AG04449 (cell line): ENCODE measurements at places on chromosomes 12 and 14.

DNA sequence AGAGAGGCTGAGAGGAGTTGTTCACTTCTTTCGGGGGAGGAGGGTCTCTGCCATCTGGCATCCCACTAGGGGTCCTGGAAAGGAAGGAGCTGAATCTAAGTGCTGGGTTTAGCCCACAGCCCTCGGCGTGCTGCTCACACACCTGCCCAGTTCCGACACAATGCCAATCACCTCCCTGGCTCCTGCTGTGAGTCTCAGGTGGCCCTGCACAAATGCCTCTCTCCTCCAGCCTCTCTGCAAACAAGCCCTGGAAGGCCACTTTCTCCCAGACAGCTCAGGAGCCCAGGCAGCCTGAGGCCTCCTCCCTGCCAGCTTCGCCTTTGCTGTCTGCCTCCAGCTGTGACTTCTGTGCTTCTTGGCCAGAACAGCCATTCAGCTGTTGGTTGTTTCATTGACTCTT lies 51.2 kb downstream of the SMIM41 start:
- no peak for DNase-seq

DNA sequence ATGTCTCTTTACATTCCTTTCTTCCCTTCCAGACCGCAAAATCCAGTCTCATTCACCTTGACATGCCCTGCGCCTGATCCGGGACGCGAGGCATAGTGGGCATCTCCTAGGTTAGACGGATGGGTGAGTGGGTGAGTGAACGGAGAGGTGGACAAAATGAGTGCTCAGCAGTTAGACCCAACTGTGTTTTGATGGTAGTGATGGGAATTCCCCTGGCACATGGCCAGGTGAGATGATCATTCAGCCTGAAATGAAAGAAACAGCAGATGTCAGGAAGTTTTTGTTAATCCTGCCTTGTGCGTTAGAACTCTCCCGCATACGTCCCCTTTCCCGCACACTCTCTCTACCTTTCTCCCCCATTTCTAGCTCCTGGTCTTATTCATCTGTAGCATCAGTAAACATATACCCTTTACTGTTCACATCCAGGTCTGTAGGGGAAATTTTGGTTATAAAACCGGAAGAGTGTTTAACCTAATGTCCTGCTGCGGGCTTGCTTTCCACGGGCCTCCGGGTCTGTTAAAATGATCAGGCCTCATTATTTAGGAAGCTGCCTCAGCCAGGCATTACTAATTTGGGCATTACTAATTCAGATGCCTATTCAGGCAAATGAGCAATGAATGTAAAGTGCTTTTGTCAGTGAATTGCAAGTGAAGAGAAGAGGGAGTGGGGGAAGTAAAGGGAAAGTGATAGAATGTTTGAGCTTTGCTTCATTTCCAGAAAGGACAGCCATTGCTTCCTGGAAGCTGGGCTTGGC lies 172.8 kb downstream of the ETV6 start:
- no peak for DNase-seq

DNA sequence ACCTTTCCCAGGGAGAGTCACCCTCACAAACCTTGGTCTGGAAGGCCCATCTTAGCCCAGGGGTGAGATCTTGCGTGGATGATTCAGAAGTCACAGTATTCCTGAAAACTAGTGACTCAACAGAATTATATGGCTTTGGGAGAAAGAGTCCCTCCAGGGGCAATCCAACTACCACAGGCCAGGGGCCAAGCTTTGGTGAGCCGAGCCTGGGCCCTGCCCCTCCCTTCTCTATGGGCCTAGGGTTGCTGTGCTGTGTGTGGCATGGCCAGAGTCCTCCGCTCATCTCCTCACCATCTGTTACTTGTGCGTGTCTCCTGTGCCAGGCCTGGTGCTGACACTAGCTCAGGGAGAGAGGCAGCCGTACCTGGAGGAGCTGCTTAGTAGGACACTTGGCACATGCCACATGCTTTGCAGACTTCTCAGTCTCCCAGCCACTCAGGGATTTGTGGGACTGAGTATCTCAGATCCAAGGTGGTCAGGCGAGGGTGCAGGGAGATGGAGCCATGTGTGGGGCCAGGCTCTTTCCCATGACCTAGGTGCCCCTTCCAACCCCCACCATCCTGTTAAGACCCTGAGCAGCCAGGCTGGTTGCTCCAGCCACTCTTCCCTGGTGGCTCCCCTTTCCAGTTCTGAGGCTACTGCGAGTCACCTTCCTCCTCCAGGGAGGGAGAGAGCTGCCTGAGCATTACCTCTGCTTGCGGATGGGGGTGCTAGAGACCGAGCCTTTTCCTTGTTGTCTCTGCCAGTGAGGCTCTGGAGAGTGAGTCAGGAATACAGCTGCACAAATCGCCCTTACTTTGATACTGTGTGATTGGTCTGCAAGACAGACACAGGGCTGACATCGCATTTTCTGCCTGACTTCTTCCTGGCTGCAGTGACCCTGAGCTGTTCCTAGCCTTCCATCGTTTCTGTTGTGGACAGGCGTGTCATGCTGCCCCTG lies 94.1 kb downstream of the SLC25A47 start:
- DNase-seq = peak; percentile 77

DNA sequence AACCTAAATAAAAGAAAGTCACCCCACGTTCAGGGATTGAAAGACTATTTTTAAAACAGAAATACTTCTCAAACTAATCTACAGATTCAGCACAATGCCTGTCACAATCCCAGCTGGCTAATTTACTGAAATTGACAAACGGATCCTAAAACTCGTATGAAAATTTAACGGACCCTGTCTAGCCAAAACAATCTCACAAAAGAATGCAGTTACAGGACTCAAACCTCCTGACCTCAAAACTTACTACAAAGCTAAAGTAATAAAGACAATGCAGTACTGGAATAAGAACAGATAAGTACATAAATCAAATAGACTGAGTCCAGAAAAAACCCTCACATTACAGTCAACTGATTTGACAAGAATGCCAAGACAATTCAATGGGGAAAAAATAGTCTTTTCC lies 48.8 kb downstream of the IPO8 start:
- DNase-seq = no peak

DNA sequence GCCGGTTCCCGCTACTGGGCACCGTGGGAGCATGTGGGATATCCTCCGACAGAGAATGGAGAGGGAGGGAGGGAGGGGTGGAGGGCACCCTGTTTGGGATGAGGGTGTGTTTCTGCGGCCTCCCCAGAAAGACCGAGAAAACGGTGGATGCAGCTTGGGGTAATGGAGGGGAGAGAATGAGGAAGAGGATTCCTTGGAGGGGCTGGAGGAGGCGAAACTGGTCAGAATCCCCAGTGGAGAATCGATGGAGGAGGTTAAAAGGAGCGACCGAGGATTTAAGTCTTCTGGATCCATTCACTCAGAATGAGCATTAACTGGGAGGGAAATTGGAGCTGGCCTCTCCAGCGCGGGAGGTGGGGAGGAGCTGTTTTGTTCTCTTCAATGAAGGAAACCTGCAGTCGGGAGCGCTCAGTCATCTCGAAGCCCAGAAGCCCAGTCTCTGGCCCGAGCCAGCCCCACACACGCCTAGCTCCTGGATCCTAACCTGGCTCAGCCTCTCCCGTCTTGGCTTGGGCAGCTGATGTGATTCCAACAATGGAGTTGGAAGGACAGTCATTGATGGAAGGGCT lies 581 bp downstream of the ARG2 start:
- no peak for DNase-seq
